Smooth muscle cell of the brain vasculature (primary cell): ENCODE measurements at places on chromosomes 16 and 17.

- DNase-seq: no peak
These were observed 3.4 kb upstream of the GHDC start for GRCh38 chr17:42197564-42198156.

DNA sequence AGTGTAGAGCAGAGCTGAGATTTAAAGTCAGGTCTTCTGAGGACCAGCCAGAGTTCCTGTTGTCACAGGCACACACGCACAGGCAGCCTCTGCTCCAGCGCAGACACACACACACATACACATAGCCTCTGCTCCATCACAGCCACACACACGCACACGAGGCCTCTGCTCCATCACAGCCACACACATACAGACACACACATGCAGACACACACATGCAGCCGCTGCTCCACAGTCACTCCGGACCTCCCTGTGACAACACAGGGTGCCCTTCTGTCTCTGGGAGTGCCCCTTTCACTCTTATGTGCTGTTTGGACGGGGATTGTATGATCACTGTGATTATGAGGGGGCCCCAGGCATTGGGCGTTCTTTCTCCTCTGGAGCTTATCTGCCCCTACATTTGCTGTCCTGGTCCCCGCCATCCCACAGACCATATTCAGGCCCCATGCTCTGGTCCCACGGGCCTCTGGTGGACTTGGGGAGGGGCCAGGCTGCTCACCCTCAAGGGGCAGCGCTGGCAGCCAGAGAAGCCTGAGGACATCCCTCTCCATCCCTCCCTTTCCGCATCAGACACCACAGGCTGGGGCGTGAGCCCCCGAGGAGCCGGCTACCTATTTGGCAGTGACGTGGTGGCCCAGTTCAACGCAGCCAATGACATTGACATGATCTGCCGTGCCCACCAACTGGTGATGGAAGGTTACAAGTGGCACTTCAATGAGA is 7.5 kb downstream of the TBX6 start:
- no peak for DNase-seq

- DNase-seq: no peak
These were observed 16.7 kb downstream of the PGS1 start for GRCh38 chr17:78395155-78395554.

DNA sequence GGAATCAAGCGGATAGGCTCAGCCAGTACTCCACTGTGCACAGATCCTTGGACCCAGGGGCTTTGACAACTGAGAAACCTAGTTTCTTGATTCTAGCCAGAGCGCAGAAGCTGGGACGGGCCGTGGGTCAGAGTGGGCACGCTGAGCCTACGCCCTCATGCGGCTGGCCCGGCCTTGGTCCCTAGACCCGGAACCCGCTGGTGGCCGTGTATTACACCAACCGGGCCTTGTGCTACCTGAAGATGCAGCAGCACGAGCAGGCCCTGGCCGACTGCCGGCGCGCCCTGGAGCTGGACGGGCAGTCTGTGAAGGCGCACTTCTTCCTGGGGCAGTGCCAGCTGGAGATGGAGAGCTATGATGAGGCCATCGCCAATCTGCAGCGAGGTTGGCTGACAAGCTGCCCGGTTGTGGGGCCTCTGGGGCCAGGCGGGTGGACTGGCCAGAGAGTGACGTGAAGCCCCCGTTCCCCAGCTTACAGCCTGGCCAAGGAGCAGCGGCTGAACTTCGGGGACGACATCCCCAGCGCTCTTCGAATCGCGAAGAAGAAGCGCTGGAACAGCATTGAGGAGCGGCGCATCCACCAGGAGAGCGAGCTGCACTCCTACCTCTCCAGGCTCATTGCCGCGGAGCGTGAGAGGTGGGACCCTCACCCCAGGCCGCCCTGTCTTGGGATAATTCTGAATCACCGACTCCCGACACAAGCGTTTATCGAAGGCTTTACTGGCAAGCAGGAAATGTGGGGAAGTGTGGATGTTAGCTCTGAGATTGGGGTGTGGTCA is 946 bp downstream of the STUB1 start:
- no peak for DNase-seq

DNA sequence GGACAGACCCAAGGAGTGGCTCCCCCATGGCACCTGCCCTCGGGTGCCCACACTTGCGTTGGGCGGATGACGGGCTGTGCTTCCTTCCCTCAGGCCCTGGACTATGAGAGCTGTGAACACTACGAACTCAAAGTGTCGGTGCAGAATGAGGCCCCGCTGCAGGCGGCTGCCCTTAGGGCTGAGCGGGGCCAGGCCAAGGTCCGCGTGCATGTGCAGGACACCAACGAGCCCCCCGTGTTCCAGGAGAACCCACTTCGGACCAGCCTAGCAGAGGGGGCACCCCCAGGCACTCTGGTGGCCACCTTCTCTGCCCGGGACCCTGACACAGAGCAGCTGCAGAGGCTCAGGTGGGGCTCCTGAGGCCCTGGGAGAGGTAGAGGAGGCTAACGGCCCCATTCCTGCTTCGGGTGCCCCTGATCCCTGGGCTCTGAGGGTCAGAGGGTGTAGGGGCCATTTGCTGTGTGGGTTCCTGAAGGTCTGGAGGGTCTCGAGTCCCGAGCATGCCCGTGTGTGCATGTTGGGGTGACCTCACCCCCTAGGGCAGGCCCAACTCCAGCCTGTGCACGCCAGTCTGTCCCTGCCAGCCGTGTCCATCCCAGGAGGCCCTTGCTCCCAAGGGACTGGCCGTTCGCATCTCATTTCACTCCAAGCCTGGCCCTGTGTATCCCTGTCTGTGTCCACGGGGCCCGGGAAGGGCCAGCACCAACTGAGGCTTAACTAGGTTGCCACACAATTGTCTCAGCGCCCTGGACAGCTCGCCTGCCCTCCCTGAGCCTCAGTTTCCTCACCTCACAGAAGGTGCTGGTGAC is 10.0 kb downstream of the SLC22A31 start:
- no peak for DNase-seq

DNA sequence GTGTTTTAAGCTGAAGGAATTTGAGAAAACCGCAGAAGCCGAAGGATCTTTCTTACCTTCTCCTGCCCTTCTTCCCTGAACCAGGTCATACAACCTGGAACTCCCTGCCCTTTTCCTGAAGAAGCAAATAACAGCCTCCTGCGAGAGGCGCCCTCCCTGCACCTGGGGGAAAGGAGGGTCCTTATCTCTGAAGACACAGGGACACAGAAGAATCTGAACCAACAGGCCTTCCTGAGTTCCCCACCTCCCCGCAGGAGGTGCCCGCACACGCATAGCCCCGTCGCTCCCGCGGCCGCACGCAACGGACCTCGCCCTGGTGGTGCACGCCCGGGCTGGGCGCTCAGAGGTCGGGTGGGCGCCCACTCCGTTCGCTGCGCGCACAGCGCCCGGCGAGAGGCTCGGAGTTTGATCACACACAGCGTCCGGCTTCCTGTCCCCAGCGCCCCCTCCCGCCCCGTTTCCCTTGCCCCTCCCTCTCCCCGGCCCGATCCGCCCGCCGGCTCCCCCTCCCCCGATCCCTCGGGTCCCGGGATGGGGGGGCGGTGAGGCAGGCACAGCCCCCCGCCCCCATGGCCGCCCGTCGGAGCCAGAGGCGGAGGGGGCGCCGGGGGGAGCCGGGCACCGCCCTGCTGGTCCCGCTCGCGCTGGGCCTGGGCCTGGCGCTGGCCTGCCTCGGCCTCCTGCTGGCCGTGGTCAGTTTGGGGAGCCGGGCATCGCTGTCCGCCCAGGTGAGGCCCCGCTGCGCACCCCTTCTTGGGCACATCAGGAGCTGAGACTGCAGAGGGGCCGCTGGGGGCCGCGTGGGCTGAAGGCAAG is at the start of gene TNFSF12:
TSS of gene TNFSF12 (plus strand) at position 474 of the 816 bp plus-strand sequence. CDS start at position 570, 96 bp downstream.
- DNase-seq: no peak

- DNase-seq: no peak
These were observed 39.3 kb downstream of the SMG6 start for GRCh38 chr17:2264067-2264860.

- DNase-seq: no peak
These were observed 341.1 kb downstream of the PMP22 start for GRCh38 chr17:14923981-14924380.

GRCh38 chr17:61460796-61461585 is 8.8 kb downstream of the TBX4 start:
- no peak for DNase-seq

GRCh38 chr16:2819939-2820835 is 3.1 kb downstream of the PRSS21 start:
- no peak for DNase-seq

GRCh38 chr16:9098377-9099090 is 7.1 kb downstream of the HAPSTR1 start:
- DNase-seq: no peak

GRCh38 chr17:64994781-64995538 is 61.6 kb downstream of the GNA13 start:
- no peak for DNase-seq

- DNase-seq: no peak
These were observed 54.1 kb upstream of the FASN start for GRCh38 chr17:82152114-82152513.

DNA sequence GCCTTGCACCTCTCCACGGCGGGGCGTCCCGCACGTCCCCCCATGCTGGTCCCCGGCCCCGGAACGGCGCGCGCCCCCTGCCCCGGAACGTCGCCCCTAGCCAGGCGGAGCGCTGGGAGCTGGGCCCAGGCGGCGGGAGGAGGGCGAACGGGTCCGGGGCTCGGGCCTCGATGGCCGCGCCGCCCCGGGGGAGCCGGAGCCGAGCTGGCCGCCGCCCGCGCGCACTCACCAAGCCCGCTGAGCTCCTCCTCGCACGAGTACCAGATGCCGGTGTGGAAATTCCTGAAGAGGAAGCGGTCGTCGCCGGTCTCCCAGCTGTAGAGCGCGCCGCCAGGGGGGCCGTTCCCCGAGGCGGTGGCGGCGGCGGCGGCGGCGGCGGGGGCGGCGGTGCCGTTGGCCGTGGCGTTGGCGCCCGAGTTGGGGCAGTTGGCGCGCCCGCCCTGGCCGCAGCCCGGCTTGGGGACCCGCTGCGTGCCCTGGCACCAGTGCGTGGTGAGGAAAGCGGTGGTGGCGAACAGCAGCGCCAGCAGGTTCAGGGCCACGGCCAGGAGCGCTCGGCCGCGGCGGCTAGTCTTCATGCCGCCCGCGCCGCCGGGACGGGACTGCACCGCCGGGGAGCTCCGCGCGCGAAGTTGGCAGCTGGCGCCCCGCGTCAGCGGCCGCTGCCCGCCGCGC is 530 bp downstream of the GSG1L start:
- no peak for DNase-seq

DNA sequence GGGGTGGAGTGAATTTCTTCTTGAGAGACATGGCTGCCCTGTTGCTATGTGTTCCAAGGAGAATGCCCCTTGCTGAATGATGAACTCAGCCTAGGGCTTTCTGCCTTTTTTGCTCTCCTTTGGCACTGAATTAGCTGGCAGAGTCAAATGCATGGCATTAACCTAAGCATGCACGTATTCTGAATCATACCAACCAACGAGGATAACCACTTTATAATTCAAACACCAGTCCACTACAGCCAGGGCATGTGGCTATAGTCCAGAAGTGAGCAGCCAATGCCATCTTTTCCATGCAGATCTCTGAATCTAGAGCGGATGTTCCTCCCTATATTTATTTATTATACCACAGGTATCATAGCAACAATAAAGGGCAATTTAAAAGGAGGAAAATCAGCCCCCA is 15.7 kb downstream of the TMIGD1 start:
- DNase-seq: no peak

GRCh38 chr16:84096447-84097005 is 20.2 kb downstream of the MBTPS1 start:
- DNase-seq: no peak

DNA sequence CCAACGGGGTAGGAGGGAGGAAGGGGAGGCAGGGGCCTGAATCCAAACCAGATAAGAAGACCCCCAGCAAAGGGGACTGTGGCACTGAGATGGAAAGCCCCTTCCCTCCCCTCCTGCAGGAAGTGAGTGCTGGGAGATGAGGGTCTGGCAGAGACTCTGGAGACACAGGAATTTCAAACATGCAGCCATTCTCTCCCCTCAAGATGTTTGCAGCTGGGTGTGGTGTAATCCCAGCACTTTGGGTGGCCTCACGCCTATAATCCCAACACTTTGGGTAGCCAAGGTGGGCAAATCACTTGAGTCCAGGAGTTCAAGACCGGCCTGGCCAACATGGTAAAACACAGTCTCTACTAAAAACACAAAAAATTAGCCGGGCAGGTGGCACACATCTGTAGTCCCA is 33.9 kb upstream of the FAAP100 start:
- no peak for DNase-seq

DNA sequence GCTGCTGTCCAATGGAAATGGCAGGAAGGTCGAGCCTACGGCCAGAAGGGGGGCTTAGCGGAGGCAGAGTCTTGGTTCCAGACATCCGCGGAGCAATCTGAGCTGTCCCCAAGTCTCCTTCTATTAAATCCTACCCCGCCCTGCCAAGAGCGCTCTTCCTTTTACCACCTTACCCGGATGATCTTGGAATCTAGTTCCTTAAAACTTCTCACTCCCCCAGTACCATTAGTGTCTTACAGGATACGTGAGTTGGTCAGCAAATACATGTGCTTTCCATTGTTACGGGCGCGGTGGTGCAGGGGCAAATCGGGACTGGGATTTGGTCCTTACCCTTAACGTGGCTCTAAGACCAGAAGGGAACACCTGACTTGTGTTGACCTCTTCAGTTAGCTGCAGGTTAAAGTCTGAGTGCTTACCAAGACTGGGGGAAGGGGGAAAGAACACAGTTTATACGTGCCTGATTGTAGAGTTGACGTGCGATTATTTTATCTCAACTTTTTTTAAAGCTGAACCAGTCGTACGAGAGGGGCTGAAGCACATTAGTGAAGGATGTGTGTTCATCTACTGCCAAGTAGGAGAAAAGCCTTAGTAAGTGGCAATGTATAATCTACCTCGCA is 495 bp downstream of the TXNDC17 start:
- no peak for DNase-seq

- DNase-seq: no peak
These were observed 117.7 kb upstream of the WSCD1 start for GRCh38 chr17:5952518-5952917.

GRCh38 chr16:82160226-82160625 is 9.8 kb downstream of the MPHOSPH6 start:
- DNase-seq: no peak

- DNase-seq: no peak
These were observed 15.8 kb upstream of the CCL5 start for GRCh38 chr17:35895636-35896587.

- DNase-seq: no peak
These were observed 335.5 kb upstream of the ZFHX3 start for GRCh38 chr16:73383195-73383987.

GRCh38 chr17:55090079-55090492 is 121.5 kb downstream of the STXBP4 start:
- no peak for DNase-seq
